Amniotic stem cell (primary cell): ENCODE measurements at places on chromosomes 1 and 21.

DNA sequence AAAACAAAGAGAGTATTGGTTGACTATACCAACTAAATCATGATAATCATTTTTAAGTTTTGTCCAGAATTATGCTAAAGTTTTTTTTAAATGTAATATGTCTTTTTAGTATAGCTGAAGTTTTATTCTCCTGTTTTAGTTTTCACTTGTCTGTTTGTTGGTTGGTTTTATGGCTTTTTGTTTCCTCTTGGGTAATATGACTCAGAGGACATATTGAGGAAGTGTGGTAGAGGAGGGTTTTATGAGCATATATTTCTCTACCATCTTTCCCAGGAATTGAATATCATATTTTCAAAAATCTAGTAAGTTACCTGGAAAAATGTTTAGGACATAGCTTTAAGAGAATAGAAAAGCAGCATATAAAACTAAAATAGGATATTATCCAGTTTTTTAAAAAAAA lies 68.6 kb upstream of the MCOLN3 start:
- no peak for DNase-seq

- DNase-seq, result no peak
Measured at GRCh38 chr1:32172621-32173245, 6.7 kb upstream of the TXLNA start.

DNA sequence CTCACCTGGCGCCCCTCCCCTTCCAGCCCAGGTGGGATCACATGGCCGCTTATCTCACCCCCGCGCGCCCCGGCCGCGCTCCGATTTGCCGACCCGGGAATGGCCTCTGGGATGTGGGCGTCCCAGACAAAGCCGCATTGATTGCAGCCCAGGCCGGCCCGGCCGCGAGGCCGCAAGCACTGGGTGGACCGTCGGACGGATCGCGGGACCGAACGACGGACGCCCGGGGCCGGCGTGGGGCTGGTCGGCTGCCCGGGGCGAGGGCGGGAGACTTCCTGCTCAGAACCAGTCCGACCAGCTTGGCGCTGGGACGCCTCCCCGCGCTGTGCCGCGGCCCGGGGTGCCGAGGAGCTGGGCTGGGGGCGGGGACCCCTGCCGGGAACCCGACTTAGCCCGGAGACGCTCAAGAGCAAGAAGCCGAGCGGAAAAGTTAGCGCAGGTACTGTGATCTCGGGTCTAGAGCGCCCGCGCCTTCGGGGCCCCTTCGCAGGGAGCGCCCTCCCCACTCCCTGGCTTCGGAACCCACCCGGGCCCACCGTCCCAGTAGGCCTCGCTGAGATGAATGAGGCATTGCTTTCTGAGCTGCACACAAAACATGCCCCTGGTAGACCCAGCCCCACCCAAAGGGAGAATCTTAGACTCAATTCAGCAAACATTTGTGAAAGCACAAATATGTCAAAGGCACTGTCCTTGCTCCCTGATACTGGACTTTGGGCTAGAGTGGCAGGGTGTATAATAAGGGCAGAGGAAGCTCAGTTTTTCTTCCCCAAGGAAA lies 415 bp upstream of the LAD1 start:
- no peak for DNase-seq

DNA sequence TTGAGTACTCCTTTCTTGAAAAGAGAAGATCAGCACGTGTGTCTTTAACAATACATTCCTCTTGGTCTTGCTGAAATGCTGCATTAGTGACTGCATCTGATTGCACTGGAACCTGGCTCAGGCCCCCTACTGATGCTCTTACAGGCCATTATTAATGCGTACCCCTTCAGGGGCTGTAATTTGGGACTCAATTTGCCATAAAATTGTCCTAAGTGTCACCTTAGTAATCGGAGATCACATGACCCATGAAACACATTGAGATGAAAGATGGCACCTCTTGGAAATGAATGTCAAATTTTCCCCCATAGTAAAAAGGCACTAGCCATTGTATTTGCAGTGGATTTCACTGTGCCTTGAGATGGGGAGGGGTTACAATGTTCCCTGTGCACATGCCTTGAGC lies 563.3 kb downstream of the KIF26B start:
- DNase-seq, result no peak

GRCh38 chr1:16409536-16410152 lies 27.6 kb downstream of the SPATA21 start:
- DNase-seq, result no peak

- DNase-seq, result no peak
Measured at GRCh38 chr1:21607549-21608529, 61.3 kb downstream of the RAP1GAP start.

- no peak for DNase-seq
Measured at GRCh38 chr1:109917051-109917767, 6.6 kb downstream of the CSF1 start.

GRCh38 chr1:28416509-28417194 lies 47.1 kb downstream of the PHACTR4 start:
- DNase-seq, result no peak

- DNase-seq, result no peak
Measured at GRCh38 chr1:168057921-168058320, 78.8 kb downstream of the GPR161 start.

GRCh38 chr1:232669981-232670747 lies 40.2 kb upstream of the SIPA1L2 start:
- DNase-seq, result peak; percentile 54

- no peak for DNase-seq
Measured at GRCh38 chr1:31366796-31367195, 6.1 kb downstream of the FABP3 start.

GRCh38 chr1:74674278-74675048 lies 871 bp upstream of the ERICH3 start:
- no peak for DNase-seq

DNA sequence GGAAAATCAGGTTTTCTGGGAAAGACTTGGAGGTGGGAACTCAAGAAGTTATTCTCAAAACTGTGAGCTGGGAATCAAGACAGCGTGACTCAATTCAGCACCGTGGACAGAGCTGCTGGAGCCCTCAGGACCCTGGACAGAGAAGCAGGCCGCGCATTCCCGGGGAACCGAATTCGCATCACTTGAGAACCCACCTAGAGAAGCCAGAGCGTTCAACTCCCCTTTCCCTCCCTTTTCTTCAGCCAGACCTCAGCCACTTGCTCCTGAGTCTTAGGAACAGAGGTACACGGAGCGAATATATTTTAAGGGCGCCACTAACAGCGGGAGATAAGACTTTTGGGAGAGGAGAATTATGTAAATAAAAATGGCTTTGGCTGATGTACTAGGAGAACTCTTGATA lies 2.0 kb upstream of the LIN28A start:
- peak; percentile 26 for DNase-seq

DNA sequence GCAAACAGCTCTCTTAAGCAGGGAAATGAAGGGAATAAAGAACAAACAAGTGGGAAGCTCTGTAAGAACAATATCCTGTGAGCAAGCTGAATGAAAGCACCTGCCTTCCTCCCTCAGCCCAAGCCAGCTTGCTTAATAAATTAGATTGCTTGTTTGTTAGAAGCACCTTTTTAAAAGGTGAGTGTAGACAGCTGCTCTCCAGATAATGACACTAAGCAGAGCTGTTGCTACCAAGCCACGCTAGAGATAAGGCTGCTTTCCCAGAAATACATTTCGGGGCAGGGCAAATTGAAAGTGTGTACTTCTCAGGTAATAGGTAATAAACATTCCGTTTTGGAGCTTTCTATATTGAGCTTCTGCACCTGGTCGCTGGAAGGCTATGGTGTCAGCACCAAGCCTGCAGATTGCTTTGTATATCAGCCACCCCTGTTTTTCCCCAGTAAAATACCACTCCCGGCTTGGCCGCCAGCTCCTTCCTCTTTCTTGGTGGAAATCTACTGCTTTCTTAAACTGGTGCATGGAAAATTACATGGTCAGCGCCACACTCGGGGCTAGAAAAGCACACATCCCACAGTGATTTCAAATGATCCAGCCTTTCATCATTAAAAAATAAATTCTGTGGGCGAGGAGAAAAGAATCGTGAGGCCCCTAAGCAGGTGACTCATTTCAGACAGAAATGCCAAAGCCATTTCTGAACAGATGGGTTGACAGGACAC lies 151.3 kb downstream of the ETS2 start:
- no peak for DNase-seq

DNA sequence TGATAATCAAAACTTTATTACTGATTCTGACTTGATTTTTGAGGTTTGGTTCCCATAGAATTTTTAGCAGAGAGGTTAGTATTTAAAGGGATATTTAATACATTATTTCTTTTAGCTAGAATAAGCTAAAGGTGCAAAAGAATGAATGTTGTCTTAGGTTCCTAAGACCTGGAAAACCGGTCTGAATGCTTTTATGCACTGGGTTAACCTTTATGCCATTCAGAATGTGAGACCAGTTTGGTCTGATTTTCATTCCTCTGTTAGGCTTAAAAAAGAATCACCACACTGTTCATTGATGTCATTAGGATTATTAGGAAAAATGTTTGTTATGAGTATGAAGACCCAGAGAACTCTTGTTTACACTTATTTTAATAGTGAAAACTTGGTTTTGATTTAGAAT lies 30.1 kb downstream of the RAP1A start:
- no peak for DNase-seq

- no peak for DNase-seq
Measured at GRCh38 chr1:75092141-75092540, 42.0 kb upstream of the LHX8 start.

DNA sequence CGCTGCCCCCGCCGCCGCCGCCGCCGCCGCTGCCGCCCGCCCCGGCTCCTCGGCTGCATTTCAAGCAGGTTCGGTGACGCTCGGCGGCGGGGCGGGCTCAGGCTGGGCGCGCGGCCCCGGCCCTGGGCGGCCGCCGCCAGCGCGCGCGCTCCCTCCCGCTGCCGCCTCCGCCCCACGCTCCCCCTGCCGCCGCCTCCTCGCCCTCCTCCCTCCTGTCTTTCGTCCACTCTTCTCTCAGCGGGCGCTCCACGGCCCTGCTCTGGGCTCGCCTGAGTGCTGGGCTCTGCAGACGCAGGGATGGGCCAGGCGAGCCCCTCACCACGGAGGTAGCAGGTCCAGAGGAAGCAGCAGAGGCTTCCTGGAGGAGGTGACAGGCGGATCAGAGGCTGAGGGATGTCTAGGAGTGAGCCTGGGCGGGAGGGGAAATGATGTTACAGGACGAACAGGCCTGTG lies at the start of gene LRP8:
LRP8 (minus strand) TSS at position 62 of the 453 bp plus-strand sequence. CDS start 158 bp downstream, outside the sequence.
- peak; percentile 73 for DNase-seq

DNA sequence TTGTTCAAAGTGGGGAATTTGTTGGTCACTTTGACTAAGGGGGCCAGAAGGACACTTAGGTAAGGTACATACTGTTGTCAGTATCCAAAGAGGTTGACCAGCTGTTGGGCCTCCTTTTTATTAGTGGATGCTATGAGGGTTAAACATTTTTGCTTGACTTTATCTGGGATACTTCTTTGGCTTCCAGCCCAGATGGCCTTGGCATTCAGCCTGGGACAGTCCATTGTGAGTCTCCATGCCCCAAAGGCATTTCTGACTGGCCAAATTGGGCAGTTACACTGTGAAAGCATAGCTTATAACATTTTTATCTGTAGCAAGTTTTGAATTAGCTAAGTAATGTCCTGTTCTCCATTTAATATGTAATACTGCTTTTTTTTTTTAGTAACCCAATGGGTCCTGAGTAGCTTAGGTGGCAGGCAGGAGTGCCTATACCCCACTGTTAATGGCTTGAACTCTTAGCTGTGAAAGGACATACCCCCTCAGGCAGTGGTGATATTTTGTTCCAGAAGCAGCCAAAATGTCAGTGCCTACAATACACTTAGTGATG lies 35.4 kb upstream of the CD1D start:
- DNase-seq, result no peak

DNA sequence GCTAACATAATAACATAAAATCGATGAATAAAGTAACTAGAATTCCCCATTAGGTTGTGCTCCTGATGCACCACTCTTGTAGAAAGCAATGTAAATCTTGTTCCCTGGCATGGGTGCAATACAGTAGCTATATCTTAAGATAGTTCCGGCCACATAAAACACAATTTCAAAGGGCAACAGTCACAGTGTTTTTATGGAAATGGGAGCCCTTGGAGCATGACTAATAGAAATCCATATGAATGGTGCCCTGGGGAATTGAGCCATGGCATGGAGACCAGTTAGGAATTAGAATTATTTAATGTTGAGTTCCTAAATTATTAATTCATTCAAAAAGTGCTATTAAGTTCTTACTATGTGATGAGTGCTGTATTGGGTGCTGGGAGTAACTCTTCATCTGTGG lies 118.7 kb downstream of the KCNK2 start:
- DNase-seq, result no peak

DNA sequence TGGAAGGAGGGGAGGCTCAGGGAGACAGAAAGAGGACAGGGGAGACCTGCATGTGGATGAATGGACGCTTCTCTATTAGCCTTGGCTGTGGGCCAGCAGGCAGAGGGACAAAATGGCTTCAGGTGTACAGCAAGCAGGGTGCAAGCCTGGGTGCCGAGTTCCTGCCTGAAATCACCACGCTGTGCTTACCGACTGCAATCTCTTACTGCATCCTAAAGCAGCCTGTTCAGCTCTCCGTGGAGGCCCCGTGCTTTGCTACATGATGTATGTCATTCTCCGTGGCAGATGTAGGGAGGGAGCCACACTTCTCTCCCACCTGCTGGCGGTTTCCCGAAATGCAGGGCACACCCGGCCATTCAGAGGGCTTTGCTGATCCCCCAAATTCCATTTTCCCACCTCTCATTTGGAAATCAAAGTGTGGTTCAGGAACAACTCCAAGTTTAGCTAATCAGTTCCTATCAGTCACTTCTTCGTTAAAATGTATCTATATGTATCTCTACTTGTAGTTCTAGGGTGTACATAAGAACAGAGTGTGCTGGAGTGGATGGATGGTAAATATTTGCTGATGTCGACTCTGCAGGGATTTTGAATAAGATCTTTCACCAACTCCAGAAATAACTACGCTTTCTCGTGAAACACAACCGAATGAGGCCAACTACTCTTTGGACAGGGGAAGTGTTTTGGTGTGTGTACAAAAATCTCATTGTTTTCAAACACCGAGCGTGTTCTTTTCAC lies 122.3 kb upstream of the BACE2 start:
- no peak for DNase-seq

DNA sequence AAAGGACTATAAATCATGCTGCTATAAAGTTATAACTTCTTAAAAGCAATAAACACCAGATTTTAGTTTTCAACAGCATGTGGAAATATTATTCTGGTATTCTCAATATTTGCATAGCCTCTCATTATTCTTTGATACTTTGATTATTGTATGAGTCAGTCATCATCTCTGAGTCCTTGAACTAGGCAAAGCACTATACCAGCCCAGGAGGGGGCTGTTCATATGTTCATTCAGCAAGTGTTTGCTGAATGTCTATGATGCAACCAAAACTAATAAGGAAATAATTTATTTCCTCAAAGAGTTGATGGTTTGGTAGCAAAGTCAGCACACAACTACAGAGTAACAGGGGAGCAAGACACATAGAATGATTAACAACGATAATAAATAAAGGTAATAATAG lies 175.6 kb upstream of the C1orf105 start:
- no peak for DNase-seq

GRCh38 chr1:70667494-70668170 lies 256.6 kb downstream of the CTH start:
- DNase-seq, result no peak
